ENCODE measurements at places on chromosomes 2 and 18. TPM values are rescaled to one million over a fixed set of nuclear protein-coding genes. Genes with fewer than 3 reads are reported as not detected.

RRM2 gene
- 23.5 TPM for total RNA-seq

SGPP2 gene
- total RNA-seq, result not detected

CFAP65 gene
- total RNA-seq, result not detected

DNA sequence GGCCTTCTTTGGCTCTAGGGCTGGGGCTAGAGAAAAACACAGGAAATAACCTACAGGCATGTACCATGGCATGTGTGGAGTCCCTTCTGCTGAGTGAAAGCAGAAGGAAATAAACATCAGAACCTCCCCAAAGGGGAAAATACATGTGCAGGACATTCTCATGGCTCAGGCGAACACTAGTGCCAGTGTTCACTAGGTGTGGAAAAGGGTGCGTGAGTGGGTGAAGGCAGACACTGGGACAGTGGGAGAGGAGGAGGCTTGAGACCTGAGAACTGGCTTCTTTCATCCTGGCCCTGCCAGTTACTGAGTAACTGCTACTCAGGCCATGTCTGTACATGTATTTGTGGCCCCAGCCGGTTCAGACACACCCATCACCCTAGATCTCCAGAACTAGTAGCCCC, 268.2 kb downstream of the PRKCE start:
- no peak for DNase-seq

GRCh38 chr2:205187731-205188130, 494.6 kb upstream of the NRP2 start:
- no peak for DNase-seq

PLB1 gene
- total RNA-seq, result 0.11 TPM
